ENCODE measurements at places on chromosomes 3 and 15.

- no peak for DNase-seq
These were observed 386.3 kb downstream of the CNTN4 start for GRCh38 chr3:2485027-2485375.

- DNase-seq = no peak
These were observed 163.9 kb downstream of the THSD4 start for GRCh38 chr15:71278989-71279756.

DNA sequence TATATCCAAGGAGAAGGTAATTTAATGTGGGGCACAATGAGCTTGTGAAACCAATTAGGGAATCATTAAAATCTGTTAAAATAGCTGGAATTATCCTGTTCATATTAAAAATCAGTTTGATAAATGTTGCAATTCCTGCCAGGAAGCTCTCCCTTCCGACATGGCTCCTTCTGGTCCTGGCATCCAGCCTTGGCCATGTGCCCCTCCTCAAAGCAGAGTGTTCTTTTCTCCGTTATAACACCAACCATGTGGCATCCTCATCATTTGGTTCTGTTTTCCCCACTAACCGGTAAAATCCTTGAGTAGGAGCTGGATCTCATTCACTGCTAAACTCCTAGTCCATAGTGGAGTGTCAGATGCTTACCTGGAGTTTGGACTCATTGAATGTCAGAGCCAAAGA is 127.2 kb downstream of the ARNT2 start:
- DNase-seq = no peak

GRCh38 chr15:88658972-88659931 is 20.4 kb downstream of the ISG20 start:
- peak; percentile 37 for DNase-seq

DNA sequence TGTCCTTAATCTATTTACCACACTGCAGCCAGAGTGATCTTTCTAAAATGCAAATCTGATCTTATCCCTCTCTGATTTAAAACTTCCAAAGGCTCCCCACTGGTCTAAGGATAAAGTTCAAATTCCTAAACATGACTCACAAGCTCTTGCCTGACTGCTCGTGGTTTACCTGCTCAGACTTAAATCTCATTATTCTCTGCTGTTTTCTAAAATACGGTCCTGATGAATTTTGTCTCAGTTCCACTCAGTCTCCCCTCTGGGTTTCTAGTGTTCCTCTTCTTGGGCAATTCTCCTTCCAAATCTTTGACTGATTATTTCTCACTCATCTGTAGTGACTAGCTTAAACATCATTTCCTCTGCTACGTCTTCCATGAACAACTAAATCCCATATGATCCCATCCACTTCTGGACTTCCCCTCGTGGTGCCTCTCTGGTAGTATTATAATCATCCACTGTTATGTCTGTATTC is 108.3 kb downstream of the P3H2 start:
- no peak for DNase-seq

DNA sequence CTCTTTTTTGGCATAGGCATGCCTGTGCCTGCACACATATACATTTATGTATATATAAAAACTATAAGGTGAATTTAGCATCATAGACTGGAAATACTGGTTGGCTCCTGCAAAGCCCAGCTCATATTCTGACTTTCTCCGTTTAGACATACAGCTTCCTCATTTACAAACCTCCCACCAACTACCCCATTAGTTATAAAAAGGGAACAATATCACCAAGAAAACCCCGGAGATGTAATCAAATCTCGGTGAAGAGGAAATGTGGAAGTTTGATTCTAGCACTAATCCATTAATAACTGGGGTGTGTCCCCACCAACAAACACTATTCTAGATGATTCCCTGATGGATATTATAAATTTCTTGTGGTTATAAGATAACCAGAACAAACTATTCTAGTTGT is 517.7 kb upstream of the TBL1XR1 start:
- DNase-seq = no peak

DNA sequence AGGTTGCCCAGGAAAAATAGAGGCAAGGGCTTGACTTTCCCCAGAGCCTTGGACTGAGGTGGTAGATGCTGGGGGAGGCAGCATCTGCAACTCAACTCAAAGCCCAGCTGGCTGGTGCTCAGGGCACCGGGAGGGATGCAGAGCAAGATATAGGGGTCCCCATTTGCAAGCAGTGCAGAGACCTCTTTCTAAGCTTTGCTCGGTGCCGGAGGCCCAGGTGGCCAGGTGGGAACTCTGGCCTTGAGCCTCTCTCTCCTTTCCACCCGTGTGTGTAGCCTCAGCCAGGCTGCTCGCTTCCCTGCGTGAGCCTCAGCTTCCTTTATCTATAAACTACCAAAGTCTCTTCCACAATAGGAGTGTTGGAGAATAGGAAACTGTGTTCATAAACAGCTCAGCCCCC is 36.5 kb downstream of the SLC6A6 start:
- no peak for DNase-seq

GRCh38 chr15:64311566-64311965 is 44.4 kb downstream of the CSNK1G1 start:
- DNase-seq = no peak

Data from activated T-cell treated with anti-CD3 and anti-CD28 coated beads, Interleukin-2, amount 50 U/mL, for 1 hour (primary cell).